ENCODE measurements at places on chromosomes 16 and 17.

DNA sequence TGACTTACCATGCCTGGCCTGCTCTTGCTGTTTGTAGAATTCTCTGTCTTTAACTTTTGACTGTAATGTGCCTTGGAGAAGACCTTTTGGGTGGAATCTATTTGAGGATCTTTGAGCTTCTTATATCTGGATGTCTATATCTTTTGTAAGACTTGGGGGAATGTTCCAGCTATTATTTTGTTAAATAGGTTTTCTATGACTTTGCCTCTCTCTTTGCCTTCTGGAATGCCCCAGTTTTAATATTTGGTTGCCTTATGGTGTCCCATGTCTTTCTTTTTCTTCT lies 10.3 kb upstream of the PHB1 start:
- no peak for DNase-seq

- DNase-seq = no peak
Observed at GRCh38 chr17:76138234-76138895, 2.7 kb downstream of the FOXJ1 start.

- DNase-seq = no peak
Observed at GRCh38 chr16:48617711-48618148, 7.8 kb upstream of the N4BP1 start.

- DNase-seq = no peak
Observed at GRCh38 chr17:64081802-64082799, 47.8 kb downstream of the ERN1 start.

- DNase-seq = no peak
Observed at GRCh38 chr17:80942423-80943345, 49.0 kb upstream of the CHMP6 start.

GRCh38 chr17:29010586-29010985 lies 4.8 kb upstream of the SEZ6 start:
- no peak for DNase-seq

GRCh38 chr17:80449194-80449929 lies 27.0 kb downstream of the NPTX1 start:
- DNase-seq = no peak

- DNase-seq = no peak
Observed at GRCh38 chr17:62876063-62876462, 67.9 kb upstream of the MARCHF10 start.

DNA sequence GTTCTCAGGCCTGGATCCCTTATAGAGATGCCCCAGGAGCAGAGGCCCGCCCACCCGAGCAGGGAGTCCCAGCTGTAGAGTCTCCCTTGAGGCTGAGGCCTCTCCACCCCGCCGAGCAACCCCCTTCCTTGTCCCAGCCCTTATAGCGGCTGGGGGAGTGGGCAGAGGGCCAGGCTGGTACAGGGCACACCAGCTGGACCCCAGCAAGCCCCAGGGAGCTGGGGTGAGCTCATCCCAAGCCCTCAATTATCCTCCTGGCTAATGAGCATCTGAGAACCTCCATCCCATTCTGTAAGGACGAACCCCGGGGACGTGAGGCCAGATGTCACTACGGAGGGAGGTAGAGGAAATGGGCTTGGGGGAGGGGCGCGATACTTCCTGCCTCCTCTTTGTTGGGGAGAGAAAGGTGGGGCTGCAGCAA lies 3.2 kb upstream of the SNN start:
- no peak for DNase-seq

GRCh38 chr17:50833510-50834428 lies 1.6 kb upstream of the WFIKKN2 start:
- DNase-seq = no peak

- DNase-seq = peak; percentile 61
Observed at GRCh38 chr16:67883872-67884261, 818 bp upstream of the NRN1L start.

DNA sequence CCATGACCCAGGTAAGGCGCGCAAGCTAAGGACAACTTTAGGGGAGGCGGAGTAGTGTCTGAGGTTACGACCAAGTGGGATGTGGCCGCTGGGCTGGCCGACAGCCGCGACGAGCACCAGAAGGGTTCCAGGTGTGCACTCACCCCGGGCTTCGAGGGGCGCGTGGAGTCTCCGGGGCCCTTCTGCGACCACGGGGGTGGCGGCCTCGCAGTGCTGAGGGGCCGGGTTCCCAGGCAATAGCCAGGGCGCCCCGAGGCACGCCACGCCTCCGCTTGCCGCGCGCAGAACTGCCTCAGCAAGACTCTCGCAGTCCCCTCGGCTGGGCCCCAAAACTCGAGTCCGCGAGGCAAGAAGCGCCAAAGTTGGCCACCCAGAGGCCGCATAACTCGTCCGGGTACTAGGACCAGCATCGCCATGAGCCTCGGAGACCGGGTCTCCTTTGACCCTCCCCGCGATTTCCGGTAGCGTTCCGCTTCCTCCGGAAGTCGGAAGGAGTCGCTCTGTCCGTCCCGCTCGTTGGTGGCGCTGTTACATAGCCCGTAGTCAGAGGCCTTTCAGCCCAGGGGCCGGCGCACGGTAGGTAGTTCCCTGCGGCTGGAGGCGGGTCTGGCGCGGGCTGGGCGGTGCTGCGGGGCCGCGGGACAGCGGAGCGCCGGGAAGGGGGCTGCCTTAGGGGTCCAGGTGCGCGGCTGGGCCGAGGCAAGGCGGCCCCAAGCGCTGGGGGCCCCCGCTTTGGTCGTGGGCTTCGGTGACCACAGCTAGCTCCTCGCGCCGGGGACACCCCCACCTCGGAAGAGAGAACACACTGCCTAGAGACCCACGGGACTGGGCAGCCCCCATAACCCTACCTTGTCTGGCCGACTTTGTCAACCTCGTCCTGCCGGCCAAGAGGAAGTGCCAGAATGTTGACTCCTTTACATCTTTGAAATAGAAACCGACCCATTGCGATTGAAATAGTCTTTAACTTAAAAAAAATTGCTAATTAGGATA lies at the start of the genes ADPRM and SCO1:
Gene ADPRM, plus strand, starts transcription at position 503 of the 990 bp plus-strand sequence. CDS start 7,333 bp downstream, outside the sequence.
Gene SCO1, minus strand, starts transcription at position 442 of the 990 bp plus-strand sequence. Its CDS starts 26 bp downstream, at position 416.
- peak; percentile 81 for DNase-seq

DNA sequence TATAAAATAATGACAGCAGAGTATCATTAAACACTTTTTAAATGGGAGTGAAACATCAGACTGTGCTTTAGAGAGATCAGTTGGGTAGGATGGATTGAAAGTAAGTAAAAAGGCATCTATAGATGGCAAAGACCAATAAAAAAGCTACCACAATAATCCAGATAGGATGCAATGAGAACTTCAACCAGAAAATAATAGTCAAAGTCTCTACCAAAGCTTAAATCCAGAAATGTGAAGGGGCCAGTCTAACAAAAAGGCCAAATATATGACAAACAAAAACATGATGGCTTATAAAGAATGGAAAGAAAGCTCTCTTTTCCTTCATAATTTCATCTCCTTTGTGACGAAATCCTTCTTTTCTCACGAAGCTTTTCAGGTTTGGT lies 12.3 kb downstream of the KANSL1 start:
- DNase-seq = no peak

DNA sequence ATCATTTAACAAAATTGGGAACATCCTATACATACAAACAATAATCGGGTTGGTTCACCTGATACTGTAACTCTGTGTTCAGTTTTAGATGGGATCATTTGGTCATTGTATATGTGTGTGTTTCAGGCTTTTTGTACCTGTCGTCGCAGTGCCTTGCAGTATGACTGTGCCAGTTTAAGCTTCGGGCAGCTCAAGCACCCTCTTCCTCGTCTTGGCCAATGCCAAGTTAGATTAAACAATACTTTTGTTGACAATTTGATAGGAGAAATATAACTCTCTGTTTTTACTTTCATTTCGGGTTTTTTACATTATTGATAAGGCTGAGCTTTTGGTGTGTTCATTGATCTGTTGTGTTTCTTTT lies 37.0 kb upstream of the ARHGAP17 start:
- no peak for DNase-seq

GRCh38 chr17:41190328-41190727 lies 641 bp downstream of the KRTAP9-1 start:
- DNase-seq = no peak
